ENCODE measurements at places on chromosomes 11 and 22.

DNA sequence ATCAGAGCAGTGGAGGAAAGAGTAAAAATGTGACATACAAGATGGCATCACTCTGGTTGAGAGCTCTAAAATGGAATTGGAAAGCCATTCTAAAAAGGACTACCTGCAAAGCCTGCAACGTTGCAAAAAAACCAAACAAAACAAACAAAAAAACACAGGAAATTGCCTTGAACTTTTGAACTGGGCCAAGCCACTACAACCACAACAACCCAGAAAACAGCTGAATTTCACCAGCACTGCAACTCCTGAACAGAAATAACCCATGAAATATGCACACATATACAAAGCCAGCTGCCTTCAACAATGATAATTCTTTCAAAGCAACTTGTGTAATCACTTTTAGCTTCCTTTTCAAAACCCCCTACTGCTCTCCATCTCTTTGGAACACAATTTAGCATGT is 326.6 kb upstream of the LRRC4C start:
- no peak for DNase-seq

GRCh38 chr11:78276311-78276710 is 87.6 kb downstream of the USP35 start:
- DNase-seq = no peak

DNA sequence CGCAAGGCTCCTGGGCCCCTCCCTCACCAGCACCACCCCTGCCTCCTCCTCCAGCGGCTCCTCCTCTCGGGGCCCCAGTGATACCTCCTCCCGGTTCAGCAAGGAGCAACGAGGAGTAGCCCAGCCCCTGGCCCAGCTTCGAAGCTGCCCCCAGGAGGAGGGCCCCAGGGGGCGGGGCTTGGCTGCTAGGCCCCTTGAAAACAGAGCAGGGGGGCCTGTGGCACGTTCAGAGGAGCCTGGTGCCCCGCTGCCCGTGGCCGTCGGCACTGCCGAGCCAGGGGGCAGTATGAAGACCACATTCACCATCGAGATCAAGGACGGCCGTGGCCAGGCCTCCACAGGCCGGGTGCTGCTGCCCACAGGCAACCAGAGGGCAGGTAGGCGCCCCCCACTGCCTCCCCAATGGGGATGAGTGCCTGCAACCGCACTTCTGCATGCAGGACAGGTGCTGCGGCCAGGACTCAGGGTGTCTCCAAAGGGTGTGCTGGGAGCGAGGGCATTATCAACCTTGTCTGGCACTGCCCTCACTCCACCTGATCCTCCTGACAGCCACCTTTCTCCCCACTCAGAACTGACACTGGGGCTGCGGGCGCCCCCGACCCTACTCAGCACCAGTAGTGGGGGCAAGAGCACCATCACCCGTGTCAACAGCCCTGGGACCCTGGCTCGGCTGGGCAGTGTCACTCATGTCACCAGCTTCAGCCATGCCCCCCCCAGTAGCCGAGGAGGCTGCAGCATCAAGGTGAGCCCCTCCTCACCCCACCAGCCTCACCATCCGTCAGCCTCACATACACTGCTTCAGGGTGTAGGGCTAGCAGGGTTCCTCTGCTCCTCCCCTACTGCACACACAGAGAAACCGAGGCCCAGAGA is 10.2 kb downstream of the SMTN start:
- no peak for DNase-seq

DNA sequence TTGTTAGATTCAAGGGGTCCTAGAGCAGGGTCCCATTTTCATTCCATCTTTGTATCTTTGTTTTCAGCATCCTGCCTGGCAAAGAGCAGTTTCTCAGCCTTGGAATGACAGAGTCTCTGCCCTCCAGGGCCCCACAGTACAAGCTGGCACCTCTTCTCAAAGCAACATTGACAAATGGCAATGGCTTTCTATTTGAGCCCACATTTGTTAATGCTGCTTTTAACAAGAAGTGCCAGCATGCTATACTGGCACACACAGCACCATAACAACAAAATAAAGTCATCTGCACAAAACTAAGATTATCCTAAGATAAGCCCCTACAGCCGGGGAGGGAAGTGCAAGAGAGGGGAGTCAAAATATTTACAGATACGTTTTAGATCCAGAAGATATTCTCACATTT is 309.7 kb upstream of the C11orf87 start:
- DNase-seq = no peak

GRCh38 chr11:60059052-60059451 is 2.6 kb downstream of the MS4A3 start:
- no peak for DNase-seq

DNA sequence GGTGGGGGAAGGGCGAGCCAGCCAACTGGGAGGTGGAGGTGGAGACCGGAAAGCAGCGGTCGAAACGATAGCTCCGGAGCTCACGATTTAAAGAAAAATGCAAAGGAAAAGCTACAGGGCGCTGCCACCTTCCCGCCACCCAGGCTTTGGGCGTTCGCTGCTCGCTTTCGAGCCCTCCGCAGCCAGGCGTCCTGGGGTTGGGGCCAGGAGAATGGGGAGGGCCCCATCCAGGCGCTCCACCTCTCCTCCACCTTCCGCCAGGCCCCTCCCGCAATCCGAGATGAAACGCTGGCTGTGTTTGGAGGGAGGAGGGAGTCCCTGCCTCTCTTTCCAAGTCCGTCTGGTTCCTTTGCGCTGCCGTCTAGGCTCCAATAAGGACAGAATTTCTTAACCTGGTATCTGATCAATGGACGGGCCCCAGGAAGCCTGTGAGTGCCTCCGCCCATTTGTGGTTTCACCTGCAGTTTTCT is 483 bp upstream of the ABTB2 start:
- peak; percentile 60 for DNase-seq

DNA sequence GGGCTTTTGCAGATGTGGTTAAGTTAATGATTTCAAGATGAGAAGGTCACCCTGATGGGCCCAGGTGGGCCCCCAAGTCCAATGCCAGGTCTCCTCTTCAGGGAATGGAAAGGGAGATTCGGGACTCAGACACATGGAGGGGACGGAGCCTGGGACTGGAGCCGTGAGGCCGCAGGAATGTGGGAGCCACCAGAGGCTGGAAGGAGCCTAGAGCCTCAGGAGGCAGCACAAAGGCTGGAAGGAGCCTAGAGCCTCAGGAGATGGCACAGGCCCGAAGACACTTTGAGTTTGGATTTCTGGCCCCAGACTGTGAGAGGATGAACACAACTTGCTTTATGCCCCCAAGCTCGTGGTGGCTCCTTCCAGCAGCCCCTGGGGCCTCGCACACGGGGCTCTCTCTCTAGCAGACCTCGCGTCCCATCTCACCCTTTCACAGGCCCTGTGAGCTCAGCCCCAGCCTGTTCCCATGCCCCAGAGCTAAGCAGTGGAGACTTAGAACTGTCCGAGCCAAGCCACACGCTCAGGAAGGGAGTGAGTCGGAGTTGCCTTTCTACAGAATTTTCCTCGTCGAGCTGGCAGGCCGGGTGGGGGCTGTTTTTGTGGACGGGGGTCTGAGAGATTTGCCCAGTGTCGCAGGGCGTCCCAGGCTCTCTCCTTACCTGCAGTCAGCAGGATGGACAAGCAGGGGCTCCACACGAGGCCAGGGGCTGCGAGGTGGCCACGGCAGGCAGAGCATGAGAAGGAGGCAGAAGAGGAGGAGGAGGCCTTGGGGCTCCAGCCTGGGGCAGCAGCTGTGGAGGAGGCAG is 937.6 kb downstream of the BRD1 start:
- no peak for DNase-seq

- no peak for DNase-seq
These were observed 2120.0 kb upstream of the RAG2 start for GRCh38 chr11:38718049-38718448.

DNA sequence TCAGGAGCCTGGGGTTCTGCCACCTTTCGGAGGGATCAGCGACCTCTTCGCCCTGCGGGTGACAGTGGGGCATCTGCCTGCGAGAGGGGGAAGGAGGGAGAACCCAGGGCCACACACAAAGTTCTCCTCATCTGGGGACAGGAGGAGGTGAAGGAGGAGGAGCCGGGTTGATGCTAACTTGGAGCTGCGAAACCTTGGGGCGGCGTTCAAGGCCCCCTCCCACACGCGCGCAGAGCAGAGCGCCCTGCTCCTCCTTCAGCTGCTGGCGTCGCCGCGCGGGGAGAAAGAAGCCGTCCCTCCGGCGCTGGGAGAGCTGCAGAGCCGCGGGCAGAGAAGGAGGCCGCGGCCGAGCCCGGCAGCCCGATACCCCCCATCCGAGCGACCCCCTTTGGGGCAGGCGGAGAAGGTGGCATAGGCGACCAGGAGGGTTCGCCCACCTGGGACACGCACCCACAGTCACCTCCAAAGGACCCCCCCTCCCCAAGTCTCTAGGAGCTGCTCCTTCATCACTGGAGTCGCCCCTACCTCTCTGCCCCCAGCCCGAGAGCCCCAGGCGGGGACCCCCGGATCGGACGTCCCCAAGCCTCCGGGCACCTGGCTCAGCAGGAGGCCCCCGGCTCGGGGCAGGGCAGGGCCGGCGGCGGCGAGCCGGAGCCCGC is at the start of gene RASD2:
TSS of gene RASD2 (plus strand) at position 237 of the 659 bp plus-strand sequence. CDS start 5,979 bp downstream, outside the sequence.
- no peak for DNase-seq

DNA sequence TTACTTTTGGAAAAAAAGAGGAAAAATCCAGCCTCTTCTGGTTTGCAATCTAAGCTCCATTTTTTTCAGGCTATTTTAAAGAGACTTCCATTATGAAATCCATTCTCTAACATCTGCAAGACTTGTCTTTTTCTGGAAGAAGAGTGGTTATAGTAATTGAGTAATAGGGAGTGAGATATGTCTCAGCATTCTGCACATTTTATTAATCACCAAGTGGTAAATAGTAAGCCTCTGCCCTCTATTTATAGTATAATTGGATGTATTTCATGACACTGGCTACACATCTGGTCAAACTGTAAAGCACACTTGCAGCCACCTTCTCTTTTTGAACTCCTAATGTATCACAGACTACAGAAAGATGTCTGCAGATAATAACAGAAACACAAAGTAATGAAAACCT is 391.1 kb downstream of the ETS1 start:
- no peak for DNase-seq

DNA sequence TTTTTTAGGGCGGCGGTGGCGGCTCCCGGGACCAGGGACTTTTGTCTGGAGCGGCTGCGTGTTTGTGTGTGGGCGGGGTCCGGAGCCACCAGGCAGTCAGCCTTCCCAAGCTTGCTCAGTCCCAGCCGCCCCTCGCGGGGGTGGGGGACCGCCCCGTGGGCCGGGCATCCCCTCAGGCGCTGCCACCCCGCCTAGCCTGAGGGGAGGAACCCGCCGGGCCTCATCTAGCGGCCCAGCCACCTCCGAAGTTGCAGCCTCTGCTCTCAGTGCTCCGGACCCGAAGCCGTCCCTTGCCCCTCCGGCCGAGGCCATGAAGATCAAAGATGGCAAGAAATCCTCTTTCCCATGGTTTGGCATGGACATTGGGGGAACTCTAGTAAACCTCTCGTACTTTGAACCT is 235.2 kb downstream of the OR4C45 start:
- DNase-seq = no peak

DNA sequence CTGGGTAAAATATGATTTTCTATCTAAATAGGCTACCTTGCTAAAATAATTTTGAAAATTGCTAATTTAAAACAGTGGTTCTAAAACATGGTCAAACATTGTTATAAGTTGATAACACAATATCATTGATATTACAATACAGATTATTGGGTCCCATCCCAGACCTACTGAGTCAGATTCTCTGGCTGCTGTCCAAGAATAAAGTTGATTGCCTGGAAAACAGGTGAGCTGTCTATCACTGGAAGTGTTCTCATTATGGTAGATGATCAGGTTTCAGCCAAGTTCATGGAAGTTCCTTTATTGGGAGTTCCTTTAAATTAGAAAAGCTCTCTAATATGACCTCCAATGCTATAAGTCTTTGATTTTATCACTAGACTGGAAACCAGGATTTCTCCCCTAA is 52.3 kb downstream of the SC5D start:
- DNase-seq = no peak

GRCh38 chr11:69311767-69312385 is 17.9 kb downstream of the MYEOV start:
- no peak for DNase-seq

DNA sequence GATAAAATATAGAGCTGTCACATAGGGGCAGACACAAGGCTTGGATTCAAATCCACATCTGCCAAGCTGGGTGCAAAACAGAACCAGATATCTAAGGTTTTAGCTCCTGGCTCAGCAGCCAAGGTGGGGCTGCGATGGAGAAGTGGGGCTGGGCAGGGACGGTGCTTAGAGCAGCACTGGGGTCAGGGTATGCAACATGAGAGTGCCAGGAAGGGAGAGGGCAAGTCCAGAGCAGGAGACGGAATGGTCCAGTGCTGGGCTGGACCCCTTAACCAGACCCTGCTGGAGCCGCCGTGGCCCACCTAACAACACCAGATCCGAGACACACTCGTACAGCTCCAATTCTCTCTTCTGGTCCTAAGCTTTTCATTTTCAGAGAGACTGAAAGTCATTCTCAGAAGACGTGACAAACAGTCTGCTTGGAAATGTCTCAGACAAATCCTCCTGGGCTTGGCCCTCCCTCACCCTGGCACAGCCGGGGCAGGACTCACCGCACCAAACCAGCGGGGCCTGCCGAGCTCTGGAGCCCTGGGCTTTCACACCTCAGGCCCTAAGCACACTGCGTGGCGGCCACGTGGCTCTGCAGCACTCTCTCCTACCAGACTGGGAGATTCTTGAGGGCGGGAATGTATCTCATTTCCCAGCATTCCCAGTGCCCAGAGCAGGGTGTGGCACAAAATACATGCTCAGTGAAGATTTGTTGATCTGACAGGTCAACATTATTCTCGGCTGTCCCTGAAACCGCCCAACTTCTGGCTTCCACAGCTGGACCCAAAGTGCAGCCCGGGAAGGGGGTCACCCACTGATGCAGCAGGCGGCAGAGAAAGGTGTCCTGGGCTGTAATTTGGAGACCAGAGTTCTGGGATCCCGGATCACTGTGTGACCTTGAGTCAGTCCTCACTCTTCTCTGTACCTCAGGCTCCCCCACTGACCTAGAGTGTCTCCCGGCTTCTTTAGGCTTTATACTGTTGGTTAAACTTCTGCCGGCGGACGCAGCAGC is 11.6 kb downstream of the LRRC32 start:
- no peak for DNase-seq

DNA sequence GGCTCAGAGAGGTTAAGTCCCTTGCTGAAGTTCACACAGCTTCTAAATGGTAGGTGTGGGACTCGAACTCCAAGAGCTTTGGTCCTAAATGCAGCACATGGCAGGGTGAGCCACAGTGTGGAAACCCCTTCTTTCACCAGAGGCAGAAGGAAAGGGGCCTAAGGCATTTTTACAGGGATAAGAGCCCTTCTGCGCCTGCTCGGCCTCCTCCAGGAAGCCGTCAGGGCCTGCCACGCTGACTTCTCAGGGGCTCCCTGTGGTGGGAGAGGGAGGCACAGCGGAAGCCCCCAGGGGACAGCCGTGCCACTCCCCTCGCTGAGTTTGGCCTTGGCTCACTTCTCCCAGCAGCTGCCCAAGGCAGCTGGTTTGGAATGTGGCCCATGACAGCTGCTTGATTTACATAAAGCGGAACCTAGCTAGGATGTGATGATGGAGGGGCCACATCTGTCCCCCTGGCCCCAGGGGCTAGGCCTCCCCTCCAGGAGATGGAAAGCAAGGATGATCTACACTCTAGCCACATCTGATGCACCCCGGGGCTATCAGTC is 35.4 kb downstream of the CD82 start:
- DNase-seq = no peak

DNA sequence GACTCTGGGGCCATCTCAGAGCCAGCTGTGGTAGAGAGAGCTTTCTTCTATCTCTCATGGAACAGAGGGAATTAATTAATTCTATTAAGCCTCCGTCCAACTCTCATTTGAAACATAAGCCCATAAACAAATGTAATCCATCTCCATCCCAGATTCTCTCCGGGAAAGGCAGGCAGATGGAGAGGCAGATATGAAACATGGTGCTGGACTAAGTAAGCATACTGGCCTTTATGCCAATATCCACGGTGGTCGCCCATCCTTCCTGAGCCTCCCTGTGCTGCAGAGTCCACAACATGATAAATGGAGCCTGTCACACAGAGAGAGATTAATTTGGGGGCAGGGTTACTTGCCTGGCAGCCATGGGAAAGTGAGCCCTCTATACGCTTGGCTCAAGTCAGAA is 44.8 kb downstream of the PRR5L start:
- DNase-seq = no peak

Data from endothelial cell (in vitro differentiated cells).